Stimulated activated CD4-positive, alpha-beta T cell treated with anti-CD3 and anti-CD28 coated beads, Interleukin-15, amount 100 ng/mL, for 1 hour (primary cell): ENCODE measurements at places on chromosomes 6 and 20.
A peak's percentile ranks its signal among the peaks of the same experiment; 100 is the strongest.

GRCh38 chr6:10420546-10421157 is 5.8 kb upstream of the TFAP2A start:
- no peak for DNase-seq

DNA sequence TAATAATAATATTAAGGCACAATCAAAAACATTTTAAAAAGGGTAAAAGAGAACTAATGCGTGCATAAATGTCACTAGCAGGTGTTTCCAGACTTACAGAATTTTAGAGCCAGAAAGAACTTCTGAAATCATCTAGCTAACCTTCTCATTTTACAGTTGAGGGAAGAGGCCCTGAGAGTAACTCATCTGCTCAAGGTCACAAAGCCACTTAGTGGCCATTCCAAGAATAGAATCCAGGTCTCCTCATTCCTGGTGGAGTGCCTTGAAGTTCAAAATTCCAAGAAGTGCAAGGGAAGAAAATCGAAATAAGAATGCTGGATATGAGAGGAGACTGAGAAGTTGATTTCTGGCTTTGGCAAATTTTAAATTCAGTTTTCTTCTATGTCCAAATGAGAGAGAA is 3.2 kb upstream of the KIAA0408 start:
- DNase-seq: no peak

GRCh38 chr20:20363799-20364592 is 3.9 kb upstream of the INSM1 start:
- no peak for DNase-seq

DNA sequence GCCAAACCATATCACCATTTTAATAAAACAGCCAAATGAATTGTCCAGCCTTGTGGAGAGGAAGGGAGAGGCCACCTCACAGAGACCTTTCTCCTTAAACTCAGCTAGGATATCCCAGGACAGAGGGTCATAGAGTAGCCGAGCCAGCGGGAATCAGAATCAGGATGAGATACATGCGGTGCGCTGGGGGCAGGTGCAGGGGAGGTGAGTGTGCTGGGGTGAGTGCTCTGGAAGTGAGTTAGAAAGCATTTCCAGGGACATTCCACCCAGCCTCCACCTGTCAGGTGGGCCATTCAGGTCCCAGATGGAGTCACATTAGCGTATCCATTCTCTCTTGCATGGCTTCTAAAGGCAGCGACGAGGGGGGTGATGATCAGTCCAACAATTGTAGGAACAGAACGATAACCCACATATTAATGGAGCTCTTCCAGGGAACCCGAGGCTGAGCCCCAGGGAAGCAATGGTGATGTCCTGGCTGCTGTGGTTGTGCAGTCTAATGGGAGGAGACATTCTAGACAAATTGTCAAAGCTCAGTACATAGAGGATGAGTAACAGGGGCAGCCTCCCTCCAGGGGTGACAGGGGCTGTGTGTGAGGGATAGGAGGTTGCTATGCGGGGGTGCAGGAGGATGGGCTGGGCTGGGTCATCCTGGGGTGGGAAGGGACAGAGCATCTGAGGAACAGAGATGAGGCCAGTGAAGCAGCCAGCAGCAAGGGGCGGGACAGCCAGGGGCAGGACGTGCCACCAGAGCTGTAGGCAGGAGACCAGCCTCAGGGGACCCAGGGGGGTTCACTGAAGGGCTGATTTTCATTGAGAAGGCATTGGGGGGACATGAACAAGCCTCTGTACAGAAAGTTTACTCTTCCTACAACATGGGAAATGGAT is 88.7 kb upstream of the FRMD1 start:
- no peak for DNase-seq

DNA sequence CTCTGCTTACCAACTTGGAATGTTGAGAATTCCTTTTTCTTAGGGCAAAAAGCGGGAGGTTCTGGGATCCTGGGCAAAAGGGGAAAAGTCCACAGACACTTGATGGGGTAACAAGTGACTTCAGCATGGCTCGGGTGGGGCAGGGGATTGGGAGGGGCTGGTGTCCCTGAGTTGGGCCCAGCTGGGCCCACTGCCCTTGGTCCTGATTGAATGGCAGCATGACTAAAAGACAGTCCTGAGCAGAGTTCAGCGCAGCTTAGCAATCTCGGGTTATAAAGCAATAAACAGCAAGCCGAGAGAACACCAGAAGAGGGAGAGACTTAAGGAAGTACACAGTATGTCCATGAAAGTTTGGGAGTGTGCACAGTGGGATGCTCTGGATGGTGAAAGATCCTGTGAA is 5.6 kb downstream of the PPP2R5D start:
- no peak for DNase-seq

- no peak for DNase-seq
Measured at GRCh38 chr6:134007077-134007476, 45.3 kb downstream of the SLC2A12 start.

DNA sequence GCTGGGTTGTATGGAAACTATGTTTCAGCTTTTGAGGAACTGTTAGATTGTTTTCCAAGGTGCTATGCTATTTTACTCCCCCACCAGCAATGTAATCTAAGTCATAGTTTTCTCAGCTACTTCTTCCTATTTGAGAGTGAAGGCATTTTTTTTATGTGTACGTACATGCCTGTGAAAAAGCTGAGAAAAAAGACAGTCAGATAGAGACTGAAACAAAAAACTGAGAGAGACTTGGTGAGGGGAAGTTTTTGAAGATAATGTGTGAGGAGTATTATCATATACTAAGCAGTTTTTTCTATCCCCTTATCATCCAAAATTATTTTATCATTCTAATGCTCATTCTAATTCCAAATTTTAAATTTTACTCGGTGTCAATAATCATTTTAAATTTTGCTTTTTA is 780.0 kb downstream of the BCKDHB start:
- no peak for DNase-seq

DNA sequence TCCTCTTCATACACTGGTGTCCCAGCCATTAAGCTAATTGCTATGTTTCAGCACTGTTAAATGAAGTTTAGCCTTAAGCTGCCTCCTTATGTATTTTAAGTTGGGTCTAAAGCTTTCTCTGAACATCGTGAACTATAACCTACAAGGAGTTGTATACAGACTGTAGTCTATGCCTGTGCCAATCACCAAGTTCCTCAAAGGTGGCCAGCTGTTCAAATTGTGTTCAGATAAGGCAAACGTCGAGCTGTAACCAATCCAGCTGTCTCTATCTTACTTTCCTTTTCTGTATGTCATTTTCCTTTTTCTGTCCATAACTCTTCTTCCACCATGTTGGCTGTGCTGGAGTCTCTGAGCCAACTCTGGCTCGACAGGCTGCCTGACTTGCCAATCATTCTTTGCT is 199.6 kb downstream of the OGFRL1 start:
- DNase-seq: no peak

DNA sequence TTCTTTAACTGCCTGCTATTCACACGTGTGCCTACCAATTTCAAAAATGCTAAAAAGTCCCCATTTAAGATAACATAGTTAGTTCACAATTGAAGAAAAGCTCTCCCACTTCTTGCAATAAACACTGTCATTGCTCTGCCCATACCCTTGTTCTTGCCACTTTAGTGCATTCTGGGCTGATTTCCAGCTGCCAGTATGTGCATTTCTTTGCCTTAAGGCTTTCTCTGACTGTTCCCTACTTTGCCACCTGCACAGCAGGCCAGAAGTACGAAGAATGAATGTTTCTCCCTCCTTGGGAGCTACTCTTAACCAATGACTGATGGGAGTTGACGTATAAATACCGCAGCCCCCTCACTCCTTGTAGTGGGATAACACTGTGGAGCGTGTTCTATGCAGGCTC is 16.0 kb upstream of the ATRN start:
- no peak for DNase-seq

DNA sequence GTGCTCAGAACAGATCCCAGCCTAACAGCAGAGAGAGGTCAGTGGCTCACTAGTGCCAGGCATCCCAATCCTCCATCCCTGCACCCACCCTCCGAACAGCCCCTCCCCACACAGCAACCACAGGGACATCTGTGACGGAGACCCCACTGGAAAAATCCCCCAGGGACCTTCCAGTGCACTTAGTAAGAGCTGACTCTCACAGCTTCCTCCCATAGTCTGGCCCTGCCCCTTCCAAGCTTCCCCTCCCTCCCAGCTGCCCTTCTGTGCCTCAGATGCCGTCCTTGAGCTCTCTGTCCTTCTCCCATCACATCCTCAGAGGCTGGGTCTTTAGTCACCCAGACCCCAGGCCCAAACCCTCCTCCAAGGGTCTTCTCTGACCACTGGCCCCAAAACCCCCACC is 9.7 kb upstream of the THBS2 start:
- DNase-seq: no peak

DNA sequence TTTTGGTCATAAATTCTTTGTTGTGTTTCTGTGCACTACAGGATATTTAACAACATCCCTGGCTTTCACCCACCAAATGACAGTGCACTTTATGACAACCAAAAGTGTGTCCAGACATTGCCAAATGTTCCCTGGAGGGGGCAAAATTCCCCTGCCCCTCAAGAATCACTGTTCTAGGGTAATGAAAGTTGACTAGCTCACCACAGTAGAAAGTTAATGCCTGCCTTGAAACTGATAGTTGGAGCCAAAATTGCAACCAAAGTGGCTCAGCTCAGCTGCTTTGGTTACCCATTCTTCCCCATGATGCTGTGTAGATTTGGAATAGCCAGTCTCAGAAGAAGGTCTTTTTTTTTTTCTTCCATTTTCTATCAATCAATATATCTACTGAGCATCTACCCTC is 150.6 kb downstream of the RALGAPA2 start:
- no peak for DNase-seq

DNA sequence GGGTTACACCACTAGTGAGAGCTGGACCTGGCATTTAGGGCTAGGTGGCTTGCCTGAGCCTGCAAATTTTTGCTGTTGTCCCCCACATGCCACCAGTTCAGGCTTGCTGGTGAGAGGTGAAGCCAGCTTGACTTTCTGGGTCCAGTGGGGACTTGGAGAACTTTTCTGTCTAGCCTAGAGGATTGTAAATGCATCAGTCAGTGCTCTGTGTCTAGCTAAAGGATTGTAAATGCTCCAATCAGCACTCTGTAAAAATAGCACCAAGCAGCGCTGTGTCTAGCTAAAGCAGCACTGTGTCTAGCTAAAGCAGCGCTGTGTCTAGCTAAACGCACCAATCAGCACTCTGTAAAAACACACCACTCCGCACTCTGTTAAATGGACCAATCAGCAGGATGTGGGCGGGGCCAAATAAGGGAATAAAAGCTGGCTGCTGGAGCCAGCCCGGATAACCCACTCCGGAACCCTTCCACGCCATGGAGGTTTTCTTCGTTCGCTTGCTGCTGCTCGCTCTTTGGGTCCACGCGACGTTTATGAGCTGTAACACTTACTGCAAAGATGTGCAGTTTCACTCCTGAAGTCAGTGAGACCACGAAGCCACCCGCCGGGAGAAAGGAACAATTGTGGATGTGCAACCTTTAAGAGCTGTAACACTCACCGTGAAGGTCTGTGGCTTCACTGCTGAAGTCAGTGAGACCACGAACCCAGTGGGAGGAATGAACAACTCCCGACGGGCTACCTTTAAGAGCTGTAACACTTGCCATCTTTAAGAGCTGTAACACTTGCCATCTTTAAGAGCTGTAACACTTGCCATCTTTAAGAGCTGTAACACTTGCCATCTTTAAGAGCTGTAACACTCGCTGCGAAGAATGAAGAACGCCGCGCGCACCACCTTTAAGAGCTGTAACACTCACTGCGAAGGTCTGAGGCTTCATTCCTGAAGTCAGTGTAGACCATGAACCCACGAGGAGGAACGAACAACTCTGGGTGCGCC is 27.3 kb downstream of the GMPR start:
- no peak for DNase-seq

GRCh38 chr20:19691125-19691524 is 66.9 kb upstream of the RIN2 start:
- DNase-seq: no peak

DNA sequence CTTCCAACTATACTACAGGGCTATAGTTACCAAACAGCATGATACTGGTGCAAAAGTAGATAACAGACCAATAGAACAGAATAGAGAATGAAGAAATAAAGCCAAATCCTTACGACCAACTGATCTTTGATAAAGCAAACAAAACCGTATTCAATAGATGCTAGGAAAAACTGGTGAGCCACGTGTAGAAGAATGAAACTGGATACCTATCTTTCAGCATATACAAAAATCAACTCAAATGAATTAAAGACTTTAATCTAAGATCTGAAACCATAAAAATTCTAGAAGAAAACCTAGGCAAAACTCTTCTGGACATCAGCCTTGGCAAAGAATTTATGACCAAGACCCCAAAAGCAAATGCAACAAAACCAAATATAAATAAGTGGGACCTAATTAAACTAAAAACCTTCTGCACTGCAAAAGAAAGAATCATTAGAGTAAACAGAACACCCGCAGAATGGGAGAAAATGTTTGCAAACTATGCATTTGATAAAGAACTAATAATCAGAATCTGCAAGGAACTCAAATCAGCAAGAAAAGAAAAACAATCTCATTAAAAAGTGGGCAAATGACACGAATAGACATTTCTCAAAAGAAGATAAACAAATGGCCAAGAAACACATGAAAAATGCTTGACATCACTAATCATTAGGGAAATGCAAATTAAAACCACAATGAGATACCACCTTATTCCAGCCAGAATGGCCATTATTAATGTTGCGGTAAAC is 109.8 kb downstream of the TAF4 start:
- no peak for DNase-seq

DNA sequence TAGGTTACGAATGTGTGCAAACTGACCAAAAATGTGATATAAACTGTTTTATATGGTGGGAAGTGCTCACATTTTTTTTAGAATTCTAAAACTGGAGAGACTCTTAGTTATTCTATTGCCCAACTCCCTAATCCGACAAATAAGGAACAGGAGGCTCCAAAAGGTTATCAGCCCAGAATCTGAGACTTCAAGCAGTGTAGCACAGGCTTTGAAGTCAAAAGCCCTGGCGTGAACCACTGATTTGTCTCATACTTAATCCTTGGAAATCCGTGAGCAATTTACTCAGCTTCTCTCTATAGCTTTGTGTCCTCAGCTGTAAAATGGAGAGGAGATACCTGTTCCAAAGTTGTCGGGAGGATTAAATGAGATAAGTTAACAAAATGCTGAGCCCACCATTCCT is 368.8 kb upstream of the SASH1 start:
- no peak for DNase-seq

- DNase-seq: no peak
Measured at GRCh38 chr6:119587537-119587936, 238.0 kb upstream of the MAN1A1 start.

DNA sequence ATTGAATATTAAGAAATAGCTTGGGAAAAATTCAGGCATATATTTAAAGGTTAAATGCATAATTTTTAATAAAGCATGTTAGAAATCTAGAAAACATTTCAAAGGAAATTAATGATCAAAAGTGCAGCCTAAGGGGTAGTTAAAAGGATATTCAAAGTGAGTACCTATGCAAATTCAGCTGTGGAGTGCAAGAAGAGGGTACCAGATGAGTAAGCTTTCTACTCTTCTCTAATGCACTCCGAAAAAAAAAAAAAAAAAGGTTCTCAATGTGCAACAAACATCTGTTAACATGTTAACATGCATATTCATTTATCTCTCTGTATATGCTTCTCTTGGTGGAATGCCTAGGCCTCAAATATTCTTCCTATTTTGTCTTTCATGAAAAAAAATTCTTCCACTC is 32.0 kb upstream of the KATNA1 start:
- no peak for DNase-seq

- DNase-seq: no peak
Measured at GRCh38 chr20:20399531-20400500, 31.9 kb downstream of the INSM1 start.

- DNase-seq: peak; percentile 83
Measured at GRCh38 chr6:35920793-35921732, at the start of gene SRPK1. Gene SRPK1 (minus strand): TSS chr6:35921098. CDS start chr6:35921056, 42 bp downstream.
